Ovary (tissue), 10 donors: ENCODE measurements at places on chromosomes 11 and 22. TPM values are rescaled to one million over a fixed set of nuclear protein-coding genes. Genes with fewer than 3 reads are reported as not detected.
A peak's percentile ranks its signal among the peaks of the same experiment; 100 is the strongest.

The TBX10 gene
- total RNA-seq = not detected

The TRIM29 gene
- 1.1 TPM for total RNA-seq

The ACAT1 gene
- 74.6 TPM for total RNA-seq

The CADM1 gene
- total RNA-seq = 61.2 TPM

The P2RX6 gene
- total RNA-seq = 1.4 TPM

The SHISAL1 gene
- total RNA-seq = 2.3 TPM

The SLC25A45 gene
- 3.2 TPM for total RNA-seq

The TMPRSS13 gene
- total RNA-seq = 0.12 TPM

DNA sequence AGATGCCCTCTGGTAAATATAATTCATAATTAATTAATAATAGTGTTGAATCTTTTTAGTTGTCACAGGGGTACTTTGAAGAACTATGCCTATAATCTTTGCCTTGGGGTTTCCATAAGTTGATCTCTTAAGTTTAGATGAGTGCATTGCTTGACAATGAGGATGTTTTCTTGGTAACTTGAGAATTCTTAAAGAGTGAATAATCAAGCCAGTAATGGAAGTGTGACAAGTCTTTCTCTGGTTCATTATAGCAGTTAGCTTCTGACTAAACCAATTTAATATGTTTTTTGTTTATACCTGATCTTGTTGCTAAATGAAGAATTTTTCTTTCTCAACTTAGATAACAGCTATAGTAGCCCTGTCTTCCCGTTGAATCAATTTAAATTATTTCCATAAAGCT lies 46.2 kb downstream of the ATXN10 start:
- no peak overlapping the region for H3K27ac ChIP-seq
- no peak for DNase-seq
- no peaks in the 10 kb centered on the region for H3K4me1 ChIP-seq
- H3K4me3 ChIP-seq = no peak overlapping the region
- no peaks in the 10 kb centered on the region for H3K36me3 ChIP-seq

- no peak overlapping the region for H3K4me3 ChIP-seq
- no peaks in the 10 kb centered on the region for H3K36me3 ChIP-seq
- H3K27ac ChIP-seq = no peak overlapping the region
- H3K4me1 ChIP-seq = peaks cover 3% of the 10 kb centered on the region
- no peaks in the 10 kb centered on the region for H3K27me3 ChIP-seq
These were observed 21.0 kb upstream of the GNB1L start for GRCh38 chr22:19875531-19876313.

- no peak overlapping the region for H3K27ac ChIP-seq
- H3K27me3 ChIP-seq = no peaks in the 10 kb centered on the region
- DNase-seq = no peak
- H3K36me3 ChIP-seq = no peaks in the 10 kb centered on the region
- no peak overlapping the region for H3K4me3 ChIP-seq
- peaks cover 5% of the 10 kb centered on the region for H3K4me1 ChIP-seq
These were observed 3.8 kb upstream of the CTSD start for GRCh38 chr11:1767399-1768140.

- H3K4me1 ChIP-seq = peaks cover 4% of the 10 kb centered on the region
- H3K27me3 ChIP-seq = no peaks in the 10 kb centered on the region
- no peak overlapping the region for H3K4me3 ChIP-seq
- no peak for DNase-seq
These were observed 118.0 kb downstream of the SIK3 start for GRCh38 chr11:116980136-116980793.

GRCh38 chr22:36009085-36009484 lies 19.5 kb downstream of the RBFOX2 start:
- no peak for DNase-seq
- peaks cover 28% of the 10 kb centered on the region for H3K4me1 ChIP-seq
- no peak overlapping the region for H3K4me3 ChIP-seq
- H3K36me3 ChIP-seq = no peaks in the 10 kb centered on the region

DNA sequence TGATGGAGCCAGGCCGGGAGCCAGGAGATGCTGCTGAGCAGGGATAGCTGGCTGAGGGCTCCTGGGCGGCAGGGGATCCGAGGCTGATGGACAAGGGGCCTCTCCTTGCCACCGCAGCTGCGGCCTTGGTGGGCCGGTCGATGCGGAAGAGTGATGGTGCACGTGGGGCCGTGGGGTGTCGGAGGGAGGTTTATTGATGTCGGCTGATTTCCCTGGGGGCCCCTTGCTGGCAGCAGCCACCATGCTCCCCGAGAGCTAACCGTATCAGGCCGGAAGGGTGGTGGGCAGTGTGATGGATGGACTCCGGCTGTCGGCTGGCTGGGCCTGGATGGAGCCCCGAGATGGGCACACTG lies 31.0 kb upstream of the CCDC188 start:
- no peak for DNase-seq
- no peaks in the 10 kb centered on the region for H3K36me3 ChIP-seq
- H3K4me3 ChIP-seq = no peak overlapping the region
- no peaks in the 10 kb centered on the region for H3K4me1 ChIP-seq
- no peaks in the 10 kb centered on the region for H3K27me3 ChIP-seq

DNA sequence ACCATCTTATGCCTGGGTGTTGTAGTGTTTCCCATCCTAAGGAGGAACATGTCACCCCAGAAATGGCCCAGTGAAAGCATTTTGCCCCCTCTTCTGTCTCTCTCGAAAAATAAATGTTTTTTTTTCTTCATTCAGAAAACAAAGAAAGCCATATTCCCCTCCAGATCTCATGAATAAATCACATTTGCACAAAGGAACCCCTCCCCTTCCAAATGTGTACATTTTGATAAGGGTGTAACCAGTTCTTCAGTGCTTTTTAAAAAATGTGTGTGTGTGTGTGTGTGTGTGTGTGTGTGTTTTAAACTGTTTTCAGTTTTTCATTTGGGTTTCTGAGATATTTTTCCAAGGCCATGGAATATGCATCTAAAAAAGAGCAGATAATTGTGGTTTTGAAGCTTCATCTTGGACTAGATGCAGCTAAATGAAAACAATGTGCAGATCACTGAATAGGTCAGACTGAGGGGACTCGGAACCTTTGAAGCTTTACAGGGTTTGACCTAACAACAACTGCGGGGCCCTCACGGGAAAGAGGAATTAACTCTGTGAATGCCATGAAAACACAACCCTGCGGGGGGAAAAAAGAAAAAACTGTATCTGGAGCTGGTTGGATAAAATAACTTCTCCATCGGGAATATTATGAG lies 76.4 kb downstream of the YAP1 start:
- H3K4me3 ChIP-seq = no peak overlapping the region
- no peak for DNase-seq
- H3K27ac ChIP-seq = peak overlapping the region; percentile 27
- no peaks in the 10 kb centered on the region for H3K36me3 ChIP-seq

DNA sequence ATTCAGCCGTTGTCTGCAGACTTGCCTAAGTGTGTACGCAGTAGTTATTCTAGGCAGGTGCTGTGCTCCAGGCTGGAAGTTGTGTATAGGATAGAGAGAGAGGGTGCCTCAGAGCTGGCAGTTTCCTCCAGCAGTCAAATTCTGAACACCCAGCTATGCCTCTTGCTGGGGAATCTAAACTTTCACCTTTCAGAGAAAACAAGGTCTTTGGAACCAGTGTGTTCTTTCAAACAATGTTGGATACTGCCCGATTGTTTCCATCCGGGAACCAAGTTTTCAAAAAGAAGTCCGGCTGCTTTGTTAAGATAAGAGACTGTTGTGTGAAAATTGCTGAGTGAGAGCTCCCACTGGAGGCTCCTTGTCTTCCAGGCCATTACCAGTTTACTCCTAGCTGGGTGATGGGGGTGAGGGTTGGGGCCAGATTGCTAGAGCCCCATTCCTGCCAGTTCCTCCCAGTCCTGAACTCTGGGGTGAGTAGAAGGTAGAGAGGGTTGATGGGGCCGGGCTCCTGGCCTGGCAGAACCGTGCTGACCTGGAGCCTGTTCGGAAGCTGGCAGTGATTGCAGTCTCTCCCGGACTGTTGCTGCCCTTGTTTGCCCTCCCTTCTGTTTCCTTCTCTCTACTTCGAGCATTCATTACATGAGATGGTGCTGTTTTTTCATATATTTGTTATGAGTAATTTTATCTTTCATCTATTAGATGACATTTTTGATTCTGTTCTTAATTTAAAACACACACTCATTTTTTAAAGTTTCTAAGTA lies 150.2 kb downstream of the TEAD1 start:
- peaks cover 21% of the 10 kb centered on the region for H3K4me1 ChIP-seq
- no peak for DNase-seq
- H3K27ac ChIP-seq = no peak overlapping the region
- H3K27me3 ChIP-seq = no peaks in the 10 kb centered on the region
- H3K4me3 ChIP-seq = no peak overlapping the region
- no peaks in the 10 kb centered on the region for H3K36me3 ChIP-seq

- DNase-seq = no peak
- H3K27ac ChIP-seq = no peak overlapping the region
- no peaks in the 10 kb centered on the region for H3K27me3 ChIP-seq
These were observed 162.1 kb downstream of the CADM1 start for GRCh38 chr11:115342142-115342541.

GRCh38 chr11:2750682-2751522 lies 51.1 kb upstream of the KCNQ1OT1 start:
- no peak overlapping the region for H3K27ac ChIP-seq
- H3K27me3 ChIP-seq = no peaks in the 10 kb centered on the region
- no peak overlapping the region for H3K4me3 ChIP-seq
- H3K4me1 ChIP-seq = peaks cover 4% of the 10 kb centered on the region
- H3K36me3 ChIP-seq = no peaks in the 10 kb centered on the region

- no peaks in the 10 kb centered on the region for H3K27me3 ChIP-seq
- peak overlapping the region; percentile 44 for H3K4me3 ChIP-seq
- peak; percentile 54 for DNase-seq
- H3K36me3 ChIP-seq = no peaks in the 10 kb centered on the region
These were observed 1.2 kb upstream of the RASGRP2 start for GRCh38 chr11:64745189-64745520.

DNA sequence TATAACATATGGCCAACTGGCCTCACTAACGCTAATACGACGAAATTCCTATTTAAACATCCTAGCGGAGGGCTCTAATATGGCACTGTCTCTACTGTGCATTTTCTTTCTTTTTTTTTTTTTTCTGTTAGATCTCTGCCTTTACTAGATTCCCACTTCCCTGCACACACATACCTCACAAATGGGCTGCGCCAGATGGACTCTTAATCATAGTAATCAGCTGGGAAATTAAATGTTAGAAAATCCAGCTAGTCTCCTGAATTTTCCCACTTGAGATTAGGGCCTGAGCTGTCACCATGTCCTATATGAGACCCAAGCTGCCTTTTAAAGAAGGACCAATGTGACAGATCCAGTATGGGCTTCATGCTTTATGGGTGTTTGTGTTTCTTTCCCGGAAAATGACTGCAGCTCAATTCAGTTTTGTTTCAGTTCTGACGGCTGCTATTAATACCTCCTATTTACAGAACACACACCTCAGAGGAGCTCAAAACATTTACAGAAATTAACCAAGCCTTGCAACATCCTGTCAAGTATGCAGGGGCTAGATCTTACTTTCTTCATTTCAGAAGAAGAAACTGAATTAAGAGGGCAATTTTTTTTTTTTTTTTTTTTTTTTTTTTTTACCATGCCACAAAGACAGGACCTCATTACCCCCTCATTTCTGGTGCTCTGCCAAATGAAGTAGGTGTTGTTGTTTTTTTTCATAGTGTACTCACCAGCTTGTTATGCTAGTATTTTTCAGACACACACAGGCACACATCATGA lies 49.8 kb upstream of the BLID start:
- no peaks in the 10 kb centered on the region for H3K27me3 ChIP-seq
- no peak overlapping the region for H3K27ac ChIP-seq
- DNase-seq = no peak
- no peak overlapping the region for H3K4me3 ChIP-seq
- peaks cover 10% of the 10 kb centered on the region for H3K4me1 ChIP-seq
- H3K36me3 ChIP-seq = no peaks in the 10 kb centered on the region

GRCh38 chr11:102456381-102456780 lies 3.8 kb upstream of the TMEM123 start:
- H3K36me3 ChIP-seq = no peaks in the 10 kb centered on the region
- peaks cover 2% of the 10 kb centered on the region for H3K4me1 ChIP-seq
- no peak for DNase-seq
- H3K27ac ChIP-seq = no peak overlapping the region

DNA sequence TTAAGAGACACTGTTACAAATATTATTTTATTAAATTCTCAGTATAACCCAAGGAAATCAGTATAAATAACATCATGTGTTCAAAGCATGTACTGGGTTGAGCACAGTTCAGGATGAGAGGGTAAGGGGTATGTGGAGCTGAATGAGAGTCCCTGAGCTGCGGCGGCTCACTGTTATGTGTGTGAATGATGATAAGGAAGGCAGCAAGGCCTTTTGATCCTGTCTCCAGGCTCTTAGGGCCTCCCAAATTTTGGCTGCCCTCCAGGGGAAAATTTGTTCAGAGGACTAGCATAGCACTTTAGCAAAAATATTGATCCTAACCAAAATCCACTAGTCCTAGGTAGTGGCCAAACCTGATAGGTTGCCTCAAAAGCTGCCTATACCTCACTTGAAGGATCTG lies 86.1 kb upstream of the SPON1 start:
- H3K27me3 ChIP-seq = no peaks in the 10 kb centered on the region
- H3K4me3 ChIP-seq = no peak overlapping the region
- no peaks in the 10 kb centered on the region for H3K4me1 ChIP-seq
- H3K27ac ChIP-seq = no peak overlapping the region

DNA sequence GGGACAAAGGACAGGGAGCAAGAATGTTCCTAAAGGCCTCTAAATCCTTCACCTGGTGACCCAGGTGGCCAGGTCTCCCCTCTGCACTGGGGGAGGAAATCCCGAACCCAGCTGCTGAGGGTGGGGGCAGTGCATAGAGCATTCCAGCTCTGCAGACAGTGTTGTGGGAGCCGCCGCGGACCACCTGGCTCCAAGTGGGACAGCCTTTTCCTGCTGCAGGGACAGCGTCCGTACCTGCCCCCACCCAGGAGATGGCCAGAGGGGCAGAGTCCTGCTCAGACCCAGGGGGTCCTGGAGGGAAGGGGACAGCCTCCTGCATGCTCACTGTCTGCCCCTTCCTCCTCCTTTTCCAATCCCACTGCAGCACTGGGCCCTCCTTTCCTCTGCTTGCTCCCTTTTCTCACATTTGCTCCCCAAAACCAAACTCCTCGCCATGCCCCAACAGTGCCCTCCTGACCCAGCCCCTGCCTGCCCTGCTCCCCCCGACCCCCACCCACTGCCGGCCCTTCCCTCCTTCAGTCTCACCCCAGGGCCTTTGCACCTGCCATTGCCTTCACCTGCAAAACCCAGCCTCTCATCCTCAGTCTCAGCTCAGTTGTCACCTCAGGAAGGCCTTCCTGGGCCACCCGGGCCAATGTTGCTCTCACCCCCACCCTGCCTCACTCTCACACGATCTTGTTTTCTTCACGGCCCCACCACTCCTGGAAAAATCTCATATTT lies 12.8 kb downstream of the PNPLA5 start:
- H3K36me3 ChIP-seq = no peaks in the 10 kb centered on the region
- no peak overlapping the region for H3K27ac ChIP-seq
- H3K4me1 ChIP-seq = peaks cover 4% of the 10 kb centered on the region
- no peaks in the 10 kb centered on the region for H3K27me3 ChIP-seq
- H3K4me3 ChIP-seq = no peak overlapping the region

- no peaks in the 10 kb centered on the region for H3K36me3 ChIP-seq
- no peaks in the 10 kb centered on the region for H3K4me1 ChIP-seq
- no peaks in the 10 kb centered on the region for H3K27me3 ChIP-seq
- no peak overlapping the region for H3K4me3 ChIP-seq
- H3K27ac ChIP-seq = no peak overlapping the region
- no peak for DNase-seq
These were observed 60.1 kb upstream of the MPEG1 start for GRCh38 chr11:59272771-59273372.
